Omental fat pad (tissue), 4 donors: ENCODE measurements at places on chromosomes 5 and 9. TPM values are rescaled to one million over a fixed set of nuclear protein-coding genes. Genes with fewer than 3 reads are reported as not detected.

SH3TC2 gene
- total RNA-seq: 1.7 TPM

DNA sequence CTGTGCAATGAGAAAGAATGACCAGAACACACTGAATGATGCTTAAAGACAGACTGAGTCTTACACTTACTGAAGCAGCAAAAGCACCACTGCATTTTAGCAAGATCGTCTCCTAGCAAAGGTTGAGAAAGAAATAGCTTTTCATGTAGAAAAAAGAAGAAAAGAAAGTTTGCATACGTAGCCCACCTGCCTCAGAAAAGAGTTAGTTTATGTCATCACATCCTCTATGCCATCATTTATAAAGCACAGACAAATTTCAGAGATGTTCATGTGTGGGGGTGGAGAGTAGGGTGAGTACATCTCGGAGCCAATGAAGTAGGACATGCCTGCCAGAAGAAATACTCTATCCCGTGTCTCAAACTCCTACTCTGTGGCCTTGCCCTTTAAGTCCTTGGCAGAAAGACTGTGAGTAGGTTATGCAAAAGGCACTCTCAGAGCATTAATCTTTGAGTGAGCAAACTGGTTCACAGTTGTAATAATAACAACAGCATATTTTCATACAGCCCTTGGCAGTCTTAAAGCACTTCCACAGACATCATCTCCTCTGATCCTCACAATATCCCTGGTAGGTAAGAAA lies 22.4 kb downstream of the NRG2 start:
- no peak for DNase-seq

SAXO1 gene
- not detected for total RNA-seq

GRCh38 chr9:126784401-126784800 lies 20.4 kb upstream of the ZBTB43 start:
- no peak for DNase-seq

DNA sequence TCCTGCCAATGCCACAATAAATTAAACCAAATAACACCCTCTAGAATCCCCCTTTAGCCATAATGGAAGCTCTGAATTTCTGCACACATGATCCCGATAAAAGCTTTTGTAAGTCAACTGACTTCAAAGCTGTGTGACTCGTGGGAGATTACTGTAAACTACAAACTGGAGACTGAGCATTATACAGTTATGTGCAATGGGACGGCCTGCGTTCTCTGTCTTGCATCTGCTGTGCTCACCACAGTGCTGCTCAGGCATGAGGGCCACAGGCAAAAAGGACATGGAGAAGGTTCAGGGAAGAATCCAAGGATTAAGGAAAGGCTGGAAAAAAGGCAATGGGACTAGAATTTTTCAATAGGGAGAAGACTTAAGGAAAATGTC lies 184.2 kb downstream of the FANCC start:
- no peak for DNase-seq

- DNase-seq: no peak
These were observed 92.4 kb upstream of the NR3C1 start for GRCh38 chr5:143495821-143496275.

- DNase-seq: no peak
These were observed 32.5 kb downstream of the FAM240B start for GRCh38 chr9:38687389-38687842.

- DNase-seq: no peak
These were observed 100.3 kb downstream of the ENTREP1 start for GRCh38 chr9:69425136-69425801.

DNA sequence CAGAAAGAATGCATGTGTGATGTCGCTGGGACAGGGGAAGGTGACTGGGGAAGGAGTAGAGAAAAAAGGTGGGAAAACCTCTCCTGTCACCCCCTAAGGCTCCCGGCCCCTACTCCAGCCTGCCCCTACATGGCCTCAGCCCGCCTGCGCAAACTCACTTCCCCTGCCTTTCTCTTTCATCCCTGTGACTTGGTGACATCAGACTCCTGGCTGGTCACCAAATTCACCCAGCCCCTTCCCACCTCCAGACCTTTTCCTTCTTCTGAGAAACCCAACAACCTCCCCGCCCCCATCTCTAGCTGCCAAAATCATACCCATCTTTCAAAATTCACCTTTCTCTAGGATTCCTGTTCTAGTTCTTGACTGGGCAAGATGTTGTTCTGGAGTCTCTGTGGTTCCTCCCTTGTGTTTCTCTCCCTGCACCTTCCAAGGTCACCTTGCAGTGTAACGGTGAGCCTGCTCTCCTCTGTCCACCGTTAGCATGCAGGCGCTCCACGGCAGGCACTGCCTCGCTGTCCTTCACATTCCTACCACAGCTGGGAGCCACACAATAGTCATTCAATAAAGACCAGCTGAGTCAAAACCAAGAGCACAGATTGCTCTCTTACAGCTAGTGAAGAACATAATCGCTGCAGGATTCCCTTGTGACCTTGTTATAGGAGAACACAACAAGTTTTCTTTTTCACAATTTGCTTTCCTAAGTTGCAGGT lies 134.5 kb downstream of the FANCC start:
- DNase-seq: no peak

CDH6 gene
- 8.8 TPM for total RNA-seq

STOML2 gene
- total RNA-seq: 108 TPM

- DNase-seq: no peak
These were observed 138.5 kb upstream of the TYRP1 start for GRCh38 chr9:12554636-12555035.

GRCh38 chr5:150376799-150377771 lies 19.6 kb downstream of the TCOF1 start:
- DNase-seq: no peak

DNA sequence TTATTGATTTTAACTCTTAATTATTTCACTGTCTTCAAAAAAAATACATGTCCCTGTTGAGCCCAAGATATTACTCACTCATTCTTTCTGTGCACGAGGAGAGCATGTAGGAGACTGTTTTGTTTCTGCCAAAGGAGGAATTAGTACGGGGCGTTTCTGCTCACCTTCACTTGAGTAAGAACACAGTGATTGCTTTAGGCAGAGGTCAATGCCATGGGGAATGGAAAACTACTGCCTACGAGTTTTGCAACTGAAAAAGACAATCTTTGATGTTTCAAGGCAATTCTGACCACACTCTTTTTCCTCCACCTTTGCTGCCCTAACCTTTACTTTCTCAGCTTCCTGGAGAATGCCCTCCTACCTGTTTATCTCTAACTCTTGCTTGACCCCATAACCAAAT lies 109.4 kb downstream of the CCDC192 start:
- DNase-seq: no peak

BTNL8 gene
- total RNA-seq: 8.8 TPM

DNA sequence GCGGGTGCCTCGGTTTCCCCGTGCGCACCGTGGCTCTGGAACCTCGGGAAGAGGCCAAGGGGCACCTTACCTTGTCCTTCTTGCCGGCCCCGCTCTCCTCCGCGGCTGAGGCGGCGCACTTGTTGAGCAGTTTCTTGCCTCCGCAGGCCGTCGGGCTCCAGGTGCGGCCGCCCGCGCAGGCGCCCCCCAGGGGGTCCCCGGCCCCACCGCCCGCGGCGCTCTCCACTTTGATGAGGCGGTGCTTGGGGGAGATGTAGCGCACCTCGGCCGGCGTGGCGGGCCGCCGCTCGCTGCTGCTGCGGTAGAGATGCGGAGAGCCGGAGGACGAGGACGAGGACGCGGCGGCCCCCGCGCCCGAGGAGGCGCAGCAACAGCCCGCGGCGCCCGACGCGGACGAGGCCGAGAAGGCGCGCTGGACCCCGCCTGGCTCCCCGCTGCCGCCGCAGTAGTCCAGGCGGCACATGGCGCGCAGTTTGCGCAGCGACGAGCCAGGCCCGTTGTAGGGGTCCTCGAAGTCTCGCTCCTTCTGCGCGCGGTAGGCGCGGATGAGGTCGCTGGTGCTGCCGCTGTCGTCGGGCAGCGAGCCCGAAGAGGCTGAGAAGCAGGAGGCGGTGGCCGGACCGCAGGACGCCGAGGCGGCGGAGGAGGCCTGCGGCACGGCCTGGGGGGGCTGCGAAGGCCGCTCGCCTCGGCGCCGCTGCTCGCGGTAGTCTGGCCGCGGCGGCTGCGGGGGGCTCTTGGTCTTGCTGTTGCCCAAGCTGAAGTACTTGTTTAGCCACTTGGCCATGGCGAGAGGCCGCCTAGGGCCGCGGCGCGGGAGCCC lies 957 bp downstream of the SHB start:
- DNase-seq: no peak

CRHBP gene
- total RNA-seq: 16.1 TPM

DNA sequence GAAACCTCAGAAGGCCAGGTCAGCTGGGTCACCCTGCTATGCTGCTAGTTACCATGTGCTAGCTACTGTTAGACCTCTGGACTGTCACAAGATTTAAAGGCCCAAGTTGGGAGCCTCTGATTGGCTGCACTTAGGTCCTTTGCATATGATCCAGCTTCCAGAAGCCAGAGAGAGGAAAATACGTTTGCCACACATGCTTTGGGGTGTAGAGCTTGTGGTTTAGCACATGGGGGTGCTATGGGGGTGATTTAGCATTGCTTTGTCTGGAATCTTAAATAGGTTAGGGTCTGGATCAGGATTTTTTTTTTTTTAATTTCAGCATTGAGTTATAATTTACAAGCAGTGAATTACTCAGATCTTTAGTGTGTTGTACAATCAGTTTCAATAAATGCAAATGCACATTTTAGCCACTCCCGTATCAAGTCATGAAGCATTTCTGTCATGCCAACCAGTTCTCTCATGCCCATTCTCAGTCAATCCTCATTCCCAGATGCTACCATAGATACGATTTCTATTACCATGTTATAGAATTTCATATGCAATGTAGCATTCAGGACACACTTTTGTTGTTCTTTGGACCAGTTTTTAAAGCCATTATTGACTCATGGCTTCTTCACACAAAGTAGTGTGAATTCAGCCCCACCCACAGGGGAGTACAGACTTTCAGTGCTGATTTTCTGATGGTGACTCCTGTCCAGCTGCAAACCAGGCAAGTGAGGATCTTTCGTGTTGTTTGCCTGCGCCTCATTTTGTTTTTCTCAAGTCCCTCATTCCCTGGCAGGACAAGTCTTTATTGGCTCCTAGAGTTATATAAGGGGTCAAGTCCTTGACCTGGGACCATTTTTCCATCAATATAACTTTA lies 250.4 kb downstream of the LRRC70 start:
- DNase-seq: no peak

DNA sequence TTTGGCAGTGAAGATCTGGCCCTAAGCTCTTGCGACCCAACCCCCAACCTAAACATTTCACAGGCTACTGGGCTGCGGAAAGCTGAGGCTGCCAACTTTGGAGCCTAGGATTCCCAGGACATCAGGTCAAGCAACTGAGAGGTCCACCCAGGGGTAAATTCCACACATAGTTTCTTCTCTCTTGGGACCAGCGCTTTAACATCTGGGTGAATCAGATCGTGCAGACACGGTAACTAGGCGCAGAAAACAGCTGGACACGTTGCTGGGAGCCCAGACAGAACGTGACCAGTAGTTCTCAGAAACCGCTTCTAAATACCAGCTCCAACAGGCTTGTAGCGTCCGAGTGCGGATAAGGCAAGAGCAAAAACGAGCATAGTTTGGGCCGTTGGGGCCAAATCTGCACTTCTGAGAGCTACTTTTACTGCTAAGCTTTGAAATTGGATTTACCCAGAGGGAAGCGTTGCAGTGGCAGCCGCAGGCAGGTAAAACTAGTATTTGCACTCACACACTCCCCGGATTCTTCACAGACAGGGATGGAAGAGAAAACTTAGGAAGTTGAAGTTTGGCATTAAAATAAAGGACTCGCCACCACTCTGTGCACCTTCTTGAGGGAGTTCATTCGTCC lies 11.8 kb downstream of the ITGA1 start:
- no peak for DNase-seq

- no peak for DNase-seq
These were observed 823.6 kb upstream of the ARRDC3 start for GRCh38 chr5:92206681-92207080.

UGT3A2 gene
- not detected for total RNA-seq

- DNase-seq: no peak
These were observed 763.8 kb downstream of the DTWD2 start for GRCh38 chr5:118224546-118224945.

- no peak for DNase-seq
These were observed 70.8 kb upstream of the RPS23 start for GRCh38 chr5:82348784-82349425.

GRCh38 chr5:124660229-124661093 lies 86.0 kb downstream of the ZNF608 start:
- DNase-seq: no peak

ENTREP1 gene
- total RNA-seq: 2.8 TPM

GRCh38 chr9:113352411-113352810 lies 3.1 kb downstream of the BSPRY start:
- DNase-seq: no peak

DNA sequence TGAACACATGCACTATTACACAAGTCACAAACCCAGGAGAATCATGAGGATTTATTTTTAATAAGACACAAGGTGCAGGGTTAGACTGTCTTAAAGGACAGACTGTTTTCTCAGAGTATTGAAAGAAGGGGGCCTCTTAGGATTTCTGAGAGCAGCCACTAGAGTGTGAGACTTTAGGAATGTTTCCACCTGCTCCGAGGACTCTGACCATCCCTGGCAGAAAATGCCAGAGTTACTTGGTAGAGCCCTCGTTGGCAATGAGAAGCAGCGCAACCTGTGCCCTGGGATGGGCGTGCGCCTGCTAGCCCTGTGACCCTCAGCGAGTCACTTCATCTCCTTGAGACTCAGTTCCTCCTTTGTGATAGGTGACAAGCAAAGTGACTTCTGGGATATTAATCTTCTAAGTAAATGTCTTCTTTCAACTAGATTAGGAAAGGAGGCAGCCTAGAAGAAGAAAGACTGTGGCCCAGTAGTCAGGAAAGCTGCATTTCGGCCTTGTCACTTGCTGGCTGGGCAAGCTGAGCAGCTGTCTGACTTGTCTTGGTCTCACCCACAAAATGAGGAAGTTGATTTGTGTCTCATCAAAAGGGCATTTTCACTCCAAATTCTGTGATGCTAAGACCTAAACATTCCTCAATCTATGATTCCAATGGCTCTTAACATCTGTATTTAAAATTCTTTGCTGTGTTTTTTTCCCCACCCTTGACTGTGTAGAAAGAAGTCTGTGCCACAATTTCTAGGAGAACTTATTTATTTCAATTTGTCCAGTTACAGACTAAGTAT lies 60.5 kb downstream of the PTCD2 start:
- DNase-seq: no peak

- no peak for DNase-seq
These were observed 157.6 kb downstream of the SLC12A2 start for GRCh38 chr5:128241051-128241695.

NTRK2 gene
- 16.1 TPM for total RNA-seq

DNA sequence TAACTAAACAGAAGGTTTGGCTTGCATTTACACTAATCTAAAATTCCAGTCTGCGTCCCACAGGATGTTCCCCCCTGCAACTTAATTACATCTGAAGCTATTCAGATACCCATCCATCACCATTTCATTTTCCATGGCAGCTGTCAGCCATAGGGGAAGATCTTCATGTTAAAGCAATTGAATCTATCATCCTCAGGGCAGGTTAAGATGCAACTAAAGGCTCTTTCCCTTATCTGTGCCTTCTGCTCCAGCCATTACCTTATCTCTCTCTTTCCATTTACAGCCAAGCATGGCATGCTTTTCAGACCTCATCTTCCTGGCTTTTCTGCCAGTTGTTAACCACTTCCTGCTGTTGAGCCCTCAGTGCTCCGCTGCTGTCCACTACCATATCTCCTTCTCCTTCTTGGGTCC lies 15.8 kb upstream of the HACD4 start:
- no peak for DNase-seq

- no peak for DNase-seq
These were observed 2.9 kb downstream of the WDR38 start for GRCh38 chr9:124855944-124856765.

- DNase-seq: no peak
These were observed 31.9 kb downstream of the CCDC125 start for GRCh38 chr5:69300537-69301203.

C8G gene
- total RNA-seq: not detected

GRCh38 chr9:38090170-38090569 lies 21.1 kb upstream of the SHB start:
- no peak for DNase-seq

LRRC19 gene
- not detected for total RNA-seq

SV2C gene
- 0.09 TPM for total RNA-seq
